Activated CD8-positive, alpha-beta memory T cell treated with anti-CD3 and anti-CD28 coated beads, Interleukin-2, amount 10 ng/mL, durations not matched to agents 7 days and 5 days (primary cell): ENCODE measurements at places on chromosomes 1 and 21. TPM values are rescaled to one million over a fixed set of nuclear protein-coding genes. Genes with fewer than 3 reads are reported as not detected.

GRCh38 chr1:54153535-54154439 lies 987 bp upstream of the CDCP2 start:
- no peak overlapping the region for H3K4me3 ChIP-seq
- H3K27me3 ChIP-seq: no peaks in the 10 kb centered on the region
- no peaks in the 10 kb centered on the region for H3K36me3 ChIP-seq
- H3K4me1 ChIP-seq: peaks cover 5% of the 10 kb centered on the region
- H3K27ac ChIP-seq: no peak overlapping the region
- DNase-seq: no peak

GRCh38 chr1:203316626-203317093 lies 11.3 kb downstream of the BTG2 start:
- no peak overlapping the region for H3K27ac ChIP-seq
- H3K27me3 ChIP-seq: no peaks in the 10 kb centered on the region
- peaks cover 22% of the 10 kb centered on the region for H3K4me1 ChIP-seq

DNA sequence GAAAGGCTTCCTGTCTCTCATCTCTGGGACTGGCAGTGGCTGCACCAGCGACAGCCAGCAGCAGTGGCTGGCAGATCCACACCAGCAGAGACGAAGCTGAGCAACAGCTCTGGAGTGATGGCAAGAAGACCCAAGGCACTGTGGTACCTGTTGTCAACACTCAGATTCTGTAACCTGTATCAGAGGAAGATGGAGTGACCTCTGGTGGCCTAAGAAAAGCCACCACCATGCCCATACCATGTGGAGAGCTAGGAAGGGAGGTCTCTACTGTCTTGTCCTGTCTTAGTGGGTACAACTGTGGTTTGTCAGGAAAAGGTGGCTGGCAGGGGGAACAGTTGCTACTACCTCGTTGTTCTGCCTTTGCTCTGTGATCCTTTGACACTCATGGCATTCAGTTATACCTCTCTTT lies 22.5 kb upstream of the RHBDL2 start:
- DNase-seq: peak; percentile 43
- no peaks in the 10 kb centered on the region for H3K36me3 ChIP-seq
- no peaks in the 10 kb centered on the region for H3K27me3 ChIP-seq
- no peak overlapping the region for H3K4me3 ChIP-seq

DNA sequence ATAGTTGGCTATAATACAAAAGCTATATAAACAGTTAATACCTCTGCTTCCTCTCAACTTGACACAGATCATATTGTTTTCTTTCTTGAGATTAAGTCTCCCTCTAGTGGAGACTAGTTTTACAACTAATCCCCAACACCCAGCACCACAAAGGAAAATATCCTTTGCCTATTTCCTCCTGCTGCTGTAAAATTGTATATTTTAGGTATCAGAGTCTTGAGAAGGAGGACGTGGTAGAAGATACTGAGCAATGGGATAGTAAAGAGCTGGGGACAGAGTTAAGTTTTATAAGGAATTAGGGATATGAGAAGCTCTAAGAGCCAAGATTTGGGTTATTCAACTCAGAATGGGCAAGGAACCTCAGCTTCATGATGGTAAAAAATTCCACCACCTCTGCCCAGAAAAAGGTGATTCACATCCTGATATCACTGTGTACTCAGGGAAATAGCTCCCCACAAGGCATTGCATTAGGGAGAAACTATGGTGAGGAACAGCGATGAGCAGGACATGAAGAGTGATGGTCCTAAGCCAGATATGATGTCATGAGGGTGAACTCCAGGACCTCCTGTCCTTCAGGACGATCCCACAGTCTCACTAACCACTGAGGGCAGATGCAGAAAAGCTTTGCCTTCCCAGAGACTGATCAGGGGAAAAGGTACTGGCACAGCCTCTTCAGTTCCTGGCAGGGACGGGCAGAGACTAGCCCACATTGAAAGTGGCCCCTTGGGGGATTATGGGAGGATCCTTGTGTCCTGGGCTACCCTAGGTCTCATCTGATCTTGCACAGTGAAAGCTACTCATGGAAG lies 14.7 kb upstream of the CFAP126 start:
- peaks cover 17% of the 10 kb centered on the region for H3K4me1 ChIP-seq
- no peak for DNase-seq
- peaks cover 2% of the 10 kb centered on the region for H3K36me3 ChIP-seq
- H3K27ac ChIP-seq: no peak overlapping the region
- H3K27me3 ChIP-seq: no peaks in the 10 kb centered on the region

EDARADD gene
- total RNA-seq: 3.7 TPM

- H3K4me3 ChIP-seq: peak overlapping the region; percentile 54
- H3K36me3 ChIP-seq: peaks cover 1% of the 10 kb centered on the region
Observed at GRCh38 chr1:1001057-1001783, 1.3 kb upstream of the HES4 start.

- H3K27me3 ChIP-seq: no peaks in the 10 kb centered on the region
- H3K4me3 ChIP-seq: no peak overlapping the region
- peaks cover 17% of the 10 kb centered on the region for H3K4me1 ChIP-seq
- no peak overlapping the region for H3K27ac ChIP-seq
- no peak for DNase-seq
- no peaks in the 10 kb centered on the region for H3K36me3 ChIP-seq
Observed at GRCh38 chr1:99964806-99965205, 5.0 kb upstream of the SLC35A3 start.

DNA sequence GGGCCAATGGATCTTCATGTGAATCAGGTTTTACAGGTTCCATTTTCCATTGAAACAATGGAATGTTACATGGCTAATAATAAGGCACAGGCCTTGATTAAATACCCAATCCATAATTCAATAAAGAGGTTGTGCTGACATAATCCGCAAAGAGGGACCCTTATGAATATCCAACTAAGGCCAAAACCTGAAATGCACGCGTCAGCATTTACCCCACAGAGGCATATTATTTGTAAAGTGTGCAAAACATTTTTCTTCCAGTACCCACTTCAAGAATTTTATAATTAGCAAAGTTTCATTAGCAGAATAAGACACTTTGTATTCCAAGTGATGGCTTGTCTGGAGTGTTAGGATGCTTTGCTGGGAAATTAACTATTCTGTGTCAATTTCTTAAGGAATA lies 220.6 kb upstream of the C8B start:
- DNase-seq: no peak
- no peak overlapping the region for H3K4me3 ChIP-seq
- H3K27ac ChIP-seq: no peak overlapping the region
- H3K27me3 ChIP-seq: no peaks in the 10 kb centered on the region
- H3K4me1 ChIP-seq: no peaks in the 10 kb centered on the region

VHLL gene
- total RNA-seq: not detected

DNA sequence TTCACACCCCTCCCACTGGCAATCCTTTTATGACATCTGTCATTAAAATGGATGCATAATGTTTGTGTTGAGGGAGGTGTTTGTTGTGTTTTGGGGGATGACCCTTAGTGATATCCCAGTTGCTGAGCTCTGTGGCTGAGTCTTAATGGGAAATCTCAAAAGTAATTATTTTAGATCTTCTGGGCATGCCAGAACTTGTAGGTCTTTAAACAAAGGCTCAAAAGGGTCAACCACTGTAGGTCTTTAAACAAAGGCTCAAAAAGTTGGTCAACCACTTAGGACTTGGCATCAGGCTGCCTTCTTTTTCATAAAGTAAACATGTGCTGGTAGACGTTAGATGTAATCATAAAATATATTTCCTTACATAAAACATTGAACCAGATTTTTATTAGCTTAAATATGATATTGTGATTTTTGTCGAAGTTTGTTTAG lies 78.0 kb downstream of the CDC14A start:
- no peak overlapping the region for H3K4me3 ChIP-seq
- DNase-seq: no peak
- H3K36me3 ChIP-seq: peaks cover 61% of the 10 kb centered on the region
- peak overlapping the region; percentile 15 for H3K27ac ChIP-seq

GRCh38 chr1:232457595-232457994 lies 172.3 kb downstream of the SIPA1L2 start:
- no peak overlapping the region for H3K27ac ChIP-seq
- H3K27me3 ChIP-seq: peaks cover 16% of the 10 kb centered on the region
- peaks cover 22% of the 10 kb centered on the region for H3K4me1 ChIP-seq
- H3K36me3 ChIP-seq: peaks cover 1% of the 10 kb centered on the region
- no peak overlapping the region for H3K4me3 ChIP-seq

SEMA6C gene
- 0.84 TPM for total RNA-seq

GRCh38 chr1:87678266-87678665 lies 349.6 kb downstream of the LMO4 start:
- no peak for DNase-seq
- H3K4me3 ChIP-seq: no peak overlapping the region
- no peaks in the 10 kb centered on the region for H3K4me1 ChIP-seq
- H3K36me3 ChIP-seq: no peaks in the 10 kb centered on the region

DNA sequence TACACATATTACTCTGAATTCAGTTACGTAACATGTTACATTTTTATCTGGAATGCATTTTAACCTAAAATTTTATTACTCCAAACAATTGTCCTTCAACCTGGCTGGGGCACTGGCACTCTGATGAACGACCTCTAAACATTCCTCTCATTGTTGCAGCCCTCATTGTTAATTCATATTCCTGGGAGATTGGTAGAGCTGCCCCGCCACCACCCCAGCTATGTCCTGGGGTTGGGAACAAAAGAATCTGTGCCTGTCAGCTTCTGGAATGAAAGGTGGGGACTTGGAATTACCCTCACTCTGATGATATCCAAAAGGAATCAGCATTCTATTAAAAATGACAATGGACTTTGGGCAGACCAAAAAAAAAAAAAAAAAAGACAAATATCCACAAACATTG lies 38.0 kb upstream of the DESI2 start:
- H3K27ac ChIP-seq: no peak overlapping the region
- H3K4me3 ChIP-seq: no peak overlapping the region
- H3K36me3 ChIP-seq: no peaks in the 10 kb centered on the region
- peaks cover 4% of the 10 kb centered on the region for H3K4me1 ChIP-seq

DNA sequence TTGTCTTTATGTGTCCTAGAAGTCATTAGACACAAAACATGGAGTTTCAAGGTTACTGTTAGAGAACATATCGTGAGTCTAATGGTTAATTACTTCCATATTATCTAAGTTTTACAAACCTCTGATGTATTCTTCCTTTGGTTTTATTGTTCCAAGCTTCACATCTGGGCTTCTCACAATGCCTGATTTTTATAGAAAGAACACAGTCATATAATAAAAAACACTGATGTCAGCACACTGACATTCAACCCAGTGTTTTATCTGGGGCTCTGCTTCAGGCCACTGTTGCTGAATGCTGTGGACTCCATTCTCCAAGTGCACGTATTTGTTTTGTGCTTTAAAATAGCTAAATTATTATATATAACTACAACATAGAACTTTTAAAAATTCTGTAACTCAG lies 232.9 kb downstream of the SMYD3 start:
- H3K4me1 ChIP-seq: no peaks in the 10 kb centered on the region
- no peak overlapping the region for H3K4me3 ChIP-seq
- H3K36me3 ChIP-seq: peaks cover 6% of the 10 kb centered on the region
- H3K27ac ChIP-seq: no peak overlapping the region
- no peak for DNase-seq
- no peaks in the 10 kb centered on the region for H3K27me3 ChIP-seq

DNA sequence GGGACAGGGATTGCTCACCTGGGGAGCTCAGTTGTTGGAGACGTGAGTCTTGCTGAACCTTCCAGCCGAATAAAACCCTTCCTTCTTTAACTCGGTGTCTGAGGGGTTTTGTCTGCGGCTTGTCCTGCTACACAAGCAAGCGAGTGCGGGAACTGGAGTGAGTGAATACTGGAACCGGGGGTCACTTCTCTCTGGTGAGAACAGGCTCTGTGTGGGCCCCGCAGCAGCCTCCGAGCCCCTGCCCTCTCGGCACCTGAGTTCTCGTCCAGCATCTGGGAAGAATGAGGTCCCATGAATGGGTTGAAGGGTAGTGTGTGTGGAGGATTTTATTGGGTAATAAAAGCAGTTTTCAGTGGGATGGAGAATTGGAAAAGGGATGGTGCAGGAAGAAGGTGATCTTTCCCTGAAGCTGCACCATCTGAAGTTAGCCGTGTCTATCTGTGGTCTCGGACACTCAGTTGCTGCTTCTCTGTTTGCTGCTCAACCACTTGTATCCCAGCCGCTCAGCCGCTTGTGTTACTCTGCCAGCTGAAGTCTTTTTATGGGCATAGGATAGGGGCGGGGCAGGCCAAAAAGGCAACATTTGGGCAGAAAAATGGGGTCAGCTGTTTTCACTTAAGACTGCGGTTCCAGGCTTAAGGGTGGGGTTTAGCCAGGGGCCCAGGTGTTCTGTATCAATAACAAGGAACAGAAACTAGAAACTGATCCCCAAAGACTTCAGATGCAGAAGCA lies 450.6 kb upstream of the CAMK1G start:
- no peaks in the 10 kb centered on the region for H3K36me3 ChIP-seq
- H3K27me3 ChIP-seq: no peaks in the 10 kb centered on the region
- H3K4me1 ChIP-seq: no peaks in the 10 kb centered on the region
- H3K27ac ChIP-seq: no peak overlapping the region

DNA sequence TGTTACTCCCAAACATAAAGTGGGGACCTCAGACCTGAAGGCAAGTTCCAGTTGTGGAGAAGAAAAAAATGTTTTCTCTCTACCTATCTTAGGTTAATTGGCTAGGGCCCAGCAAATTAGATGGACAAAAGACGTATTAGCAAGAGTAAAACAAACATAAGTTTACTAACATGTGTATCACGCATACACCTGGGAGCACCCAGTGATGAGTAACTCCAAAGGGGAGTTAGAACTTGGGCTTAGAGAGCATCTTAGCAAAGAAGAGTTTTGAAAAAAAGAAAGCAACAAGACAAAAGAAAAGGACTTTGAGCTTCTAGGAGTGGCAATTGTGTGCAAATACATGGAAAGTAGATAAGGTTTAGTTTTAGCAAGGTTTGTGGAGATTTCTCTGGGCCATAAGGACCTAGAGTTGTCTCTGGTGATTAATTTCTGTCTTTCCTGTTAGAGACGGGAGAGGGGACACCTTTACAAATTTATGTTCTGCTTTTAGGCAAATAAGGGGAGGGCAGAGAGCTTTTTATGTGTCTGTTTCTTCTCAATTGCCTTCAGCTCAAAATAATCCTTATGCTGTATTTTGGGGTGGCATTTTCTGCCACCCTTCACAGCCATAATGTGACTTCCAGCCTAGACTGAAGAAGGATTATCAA lies 76.7 kb upstream of the PTGFRN start:
- H3K4me3 ChIP-seq: no peak overlapping the region
- no peak overlapping the region for H3K27ac ChIP-seq
- DNase-seq: no peak
- peaks cover 29% of the 10 kb centered on the region for H3K4me1 ChIP-seq

GRCh38 chr1:26119892-26120608 lies 8.4 kb downstream of the PDIK1L start:
- no peaks in the 10 kb centered on the region for H3K27me3 ChIP-seq
- H3K4me3 ChIP-seq: no peak overlapping the region
- H3K4me1 ChIP-seq: peaks cover 46% of the 10 kb centered on the region
- peak overlapping the region; percentile 52 for H3K27ac ChIP-seq

- no peak overlapping the region for H3K27ac ChIP-seq
- DNase-seq: no peak
- peaks cover 3% of the 10 kb centered on the region for H3K4me1 ChIP-seq
- H3K27me3 ChIP-seq: peaks cover 24% of the 10 kb centered on the region
Observed at GRCh38 chr1:228989992-228990827, 254.9 kb downstream of the RHOU start.

LCE3B gene
- total RNA-seq: not detected
